Stimulated activated naive CD4-positive, alpha-beta T cell (primary cell): ENCODE measurements at places on chromosomes 13 and 19.

GRCh38 chr13:67855741-67856238 is 625.7 kb upstream of the PCDH9 start:
- DNase-seq = no peak

GRCh38 chr19:10269333-10270179 is 1.4 kb upstream of the ICAM1 start:
- peak; percentile 74 for DNase-seq

DNA sequence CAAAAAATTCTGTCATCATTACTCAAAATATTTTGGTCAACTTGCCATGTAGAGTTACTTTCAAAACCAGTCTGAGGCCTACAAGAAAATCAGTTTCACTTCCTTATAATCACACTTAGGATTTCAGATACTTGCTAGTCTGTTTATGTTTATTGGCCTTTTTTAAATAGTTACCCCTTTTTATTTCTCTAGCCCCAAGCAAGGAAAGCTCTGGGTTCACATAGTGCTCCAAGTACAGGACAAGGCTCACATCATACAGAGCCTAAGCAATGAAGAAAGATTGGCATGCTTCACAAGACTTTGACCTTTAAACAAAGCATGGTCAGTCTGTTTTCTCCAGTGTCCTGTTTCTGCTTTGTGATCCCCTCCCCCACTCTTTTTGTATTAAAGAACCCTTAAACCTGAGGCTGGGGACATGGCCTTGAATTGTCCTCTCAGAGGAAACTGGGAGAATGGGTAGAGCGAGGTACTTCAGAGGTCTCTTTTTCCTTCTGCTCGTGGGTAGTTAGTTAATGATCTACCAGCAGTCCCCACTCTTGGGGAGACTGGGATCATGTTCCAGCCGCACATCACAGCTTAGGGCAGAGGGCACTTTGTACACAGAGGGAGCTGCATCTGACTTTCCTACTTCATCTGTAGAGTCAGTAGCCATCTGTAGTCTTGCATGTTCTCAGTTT is 30.7 kb downstream of the CEACAM1 start:
- DNase-seq = no peak

- no peak for DNase-seq
Observed at GRCh38 chr13:110676595-110677587, 29.0 kb downstream of the CARS2 start.

DNA sequence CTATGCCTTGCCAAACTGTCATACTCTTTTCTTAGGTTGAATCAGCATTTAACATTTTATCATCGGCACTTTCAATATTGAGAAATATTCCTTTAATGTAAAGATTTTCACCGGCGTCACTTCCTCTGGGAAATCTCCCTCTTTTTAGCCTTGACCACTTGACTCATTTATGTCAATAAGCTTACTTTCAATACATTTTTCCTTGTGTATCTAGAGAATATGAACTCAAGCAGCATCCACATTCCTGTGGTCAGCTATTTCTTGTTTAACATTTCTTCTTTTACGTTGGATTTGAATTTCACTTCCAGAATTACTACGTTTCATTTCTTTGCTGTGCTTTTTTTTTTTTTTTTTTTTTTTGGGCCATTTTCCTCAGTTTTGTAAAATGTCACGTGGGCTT is 271.2 kb upstream of the HTR2A start:
- no peak for DNase-seq

DNA sequence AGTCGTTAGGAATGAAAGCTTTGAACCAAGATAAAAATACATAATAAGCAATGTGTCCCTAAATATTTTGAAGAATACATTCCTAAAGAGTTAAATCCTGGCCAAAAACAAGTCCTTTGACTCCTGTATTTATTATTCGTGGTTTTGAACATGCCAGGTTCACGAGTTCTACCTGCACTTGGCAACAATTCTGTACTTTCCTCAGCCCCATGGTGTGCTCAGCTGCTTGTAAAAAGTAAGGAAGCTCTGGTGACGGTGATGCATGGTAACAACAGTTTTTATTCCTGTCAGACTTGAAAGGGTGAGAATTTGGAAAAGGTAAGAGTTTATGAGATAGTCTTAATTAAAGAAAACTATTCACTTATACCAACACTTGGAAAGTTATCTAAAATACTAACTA is 95.0 kb upstream of the KLF12 start:
- DNase-seq = no peak

DNA sequence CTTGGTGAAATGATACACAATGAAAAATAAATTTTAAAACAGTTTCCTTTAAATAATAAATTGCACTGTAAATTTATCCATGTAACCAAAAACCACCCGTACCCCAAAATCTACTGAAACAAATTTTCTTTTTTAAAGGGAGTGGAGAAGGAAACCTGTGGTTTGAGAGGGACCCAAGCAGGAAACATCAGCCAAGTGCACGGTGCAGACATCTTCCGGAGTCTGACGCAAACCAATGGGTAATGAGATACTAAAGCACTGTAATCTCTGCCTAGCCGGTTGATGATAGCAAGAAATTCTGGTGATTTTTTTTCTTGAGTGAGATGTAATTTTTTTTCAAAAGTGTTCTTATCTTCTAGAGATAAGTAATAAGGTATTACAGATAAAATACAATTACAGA is 115.4 kb downstream of the ABCC4 start:
- peak; percentile 46 for DNase-seq

- DNase-seq = no peak
Observed at GRCh38 chr13:60727140-60727539, 330.1 kb downstream of the TDRD3 start.

- no peak for DNase-seq
Observed at GRCh38 chr13:85095418-85096272, 703.6 kb downstream of the SLITRK6 start.

DNA sequence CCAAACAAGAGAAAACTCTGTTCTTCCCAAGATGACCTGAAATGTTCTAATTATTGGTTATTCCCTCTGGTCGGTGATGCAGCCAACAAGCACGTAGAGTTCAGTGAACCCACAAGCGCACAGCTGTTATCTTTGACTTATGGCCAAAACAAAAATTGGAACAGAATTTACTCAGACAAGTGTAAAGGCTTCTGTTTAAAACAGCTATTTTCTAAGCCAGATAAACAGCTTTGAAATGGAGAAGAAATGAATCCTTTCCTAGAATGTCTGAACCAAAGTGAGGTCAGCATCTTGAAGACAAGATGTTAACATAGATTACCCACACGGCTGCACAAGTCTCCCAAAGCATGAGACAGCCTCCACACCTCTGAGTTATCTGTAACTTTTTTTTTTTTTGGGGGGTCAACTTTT is 669.2 kb downstream of the DIAPH3 start:
- DNase-seq = no peak

GRCh38 chr19:40700083-40700482 is 9.6 kb upstream of the NUMBL start:
- no peak for DNase-seq

DNA sequence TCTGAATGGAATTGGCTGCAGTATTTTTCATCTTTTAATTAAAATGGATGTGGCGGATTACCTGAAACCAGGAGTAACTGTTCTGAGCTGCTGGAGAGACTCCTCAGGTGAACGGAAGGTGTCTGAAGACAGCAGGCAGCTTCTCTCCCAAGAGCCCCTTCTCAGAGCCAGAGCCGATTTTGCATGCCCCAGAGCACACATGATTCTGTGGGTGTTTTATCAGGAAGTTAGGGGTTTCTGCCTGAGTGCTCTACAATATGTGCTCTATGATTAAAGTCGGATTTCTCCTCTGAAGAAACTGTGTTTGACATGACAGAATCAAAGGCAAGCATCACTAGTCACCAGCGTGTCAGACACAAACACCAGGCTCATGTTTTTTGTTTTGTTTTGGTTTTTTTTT is 60.7 kb upstream of the MCF2L start:
- no peak for DNase-seq

DNA sequence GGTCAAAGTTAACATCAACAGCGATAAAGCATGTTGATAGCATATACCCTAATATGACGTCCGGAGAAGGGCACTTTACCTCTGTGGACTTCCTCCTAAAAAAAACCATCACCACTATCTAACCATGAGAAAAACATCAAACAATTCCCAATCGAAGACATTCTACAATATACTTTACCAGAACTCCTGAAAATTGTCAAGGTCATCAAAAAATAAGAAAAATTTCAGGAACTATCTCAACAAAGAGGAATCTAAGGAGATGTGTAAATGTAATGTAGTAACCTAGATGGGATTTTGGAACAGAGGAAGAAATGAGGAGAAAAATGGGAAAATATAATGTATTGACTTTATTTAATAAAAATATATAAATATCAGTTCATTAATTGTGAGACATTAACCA is 1026.8 kb upstream of the MIR17HG start:
- no peak for DNase-seq

DNA sequence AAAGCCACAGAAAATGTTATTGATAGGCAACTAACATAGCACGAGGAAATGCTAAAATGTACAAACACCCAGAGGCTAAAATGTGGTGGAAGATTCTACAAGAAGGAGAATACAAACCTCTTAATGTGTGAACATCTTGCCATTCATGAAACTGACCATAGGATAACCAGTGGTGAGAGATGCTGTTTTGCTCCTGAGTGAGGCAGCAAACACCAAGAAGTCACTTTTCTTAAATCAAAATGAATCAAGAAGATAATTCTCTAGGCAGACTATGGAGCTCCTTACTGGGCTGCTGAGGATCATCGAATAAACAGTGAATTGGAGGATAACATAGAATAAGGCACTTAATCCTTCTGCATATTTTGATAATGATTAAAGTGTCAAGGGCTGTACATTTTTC is 375.4 kb upstream of the SLITRK6 start:
- no peak for DNase-seq

DNA sequence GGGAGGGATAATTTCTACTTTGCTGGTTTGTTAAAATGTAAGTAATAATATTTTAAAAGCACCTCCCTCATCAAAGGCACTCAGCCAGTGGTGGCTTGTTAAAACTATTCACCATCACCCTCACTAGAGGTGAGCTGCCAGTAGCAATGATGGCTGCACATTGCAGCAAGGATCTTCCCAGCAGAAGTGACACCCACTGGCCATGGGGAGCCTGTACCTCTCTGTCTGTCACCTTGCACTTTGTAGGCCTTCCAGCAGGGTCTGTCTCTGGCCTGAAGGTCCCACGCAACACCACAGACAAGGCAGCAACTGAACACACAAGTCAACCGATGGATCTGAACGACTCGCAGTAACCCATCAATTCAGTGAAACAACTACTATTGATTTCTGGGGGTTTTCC is 47.3 kb upstream of the C13orf42 start:
- DNase-seq = no peak

- no peak for DNase-seq
Observed at GRCh38 chr19:7109678-7110289, 40.3 kb downstream of the ZNF557 start.

- no peak for DNase-seq
Observed at GRCh38 chr13:113552786-113553434, 31.6 kb upstream of the TFDP1 start.

- DNase-seq = no peak
Observed at GRCh38 chr19:51460164-51460992, 2.1 kb upstream of the SIGLEC8 start.

GRCh38 chr13:75818179-75818967 is 182.2 kb downstream of the LMO7 start:
- DNase-seq = no peak

DNA sequence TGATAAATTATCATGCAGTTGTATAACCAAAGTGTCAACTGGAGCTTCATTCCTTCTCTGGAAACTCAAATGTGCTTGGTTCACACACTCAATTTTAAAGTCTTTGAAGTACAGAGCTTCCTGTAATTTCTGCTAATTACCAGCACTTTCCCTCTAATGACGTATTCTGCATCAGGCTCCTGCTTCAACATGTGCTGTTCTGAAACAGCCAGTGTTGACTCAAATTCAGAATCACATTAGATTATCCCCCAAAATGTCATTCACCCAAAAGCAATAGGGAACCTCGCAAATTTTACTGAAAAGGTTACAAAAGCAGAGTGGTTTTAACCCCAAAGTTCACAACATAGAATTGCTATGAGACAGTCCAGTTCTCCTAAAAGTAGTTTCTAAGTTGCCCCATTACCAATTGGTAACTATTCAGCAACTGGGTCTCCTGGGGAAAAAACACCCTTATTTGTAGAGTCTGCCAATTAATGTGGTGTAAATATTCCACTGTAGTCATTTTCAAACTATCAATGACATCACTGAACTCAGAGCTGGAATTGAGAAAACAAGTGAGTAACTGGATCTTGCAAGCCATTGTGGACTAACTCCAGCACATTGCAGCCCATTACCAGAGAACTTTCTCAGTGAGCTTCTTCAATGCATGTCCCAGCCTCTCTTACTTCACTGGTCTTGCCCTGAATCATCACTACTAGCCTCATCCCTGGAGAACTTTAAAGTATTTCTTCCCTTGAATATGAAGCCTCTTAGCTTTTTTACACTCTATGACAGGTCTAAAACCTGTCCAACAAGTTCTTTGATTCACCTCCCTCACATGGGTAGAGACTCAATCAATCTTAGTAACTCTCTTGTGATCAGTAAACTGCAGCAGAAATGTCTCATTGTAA is 955.4 kb downstream of the EFNB2 start:
- DNase-seq = no peak

- no peak for DNase-seq
Observed at GRCh38 chr13:46168341-46168740, 13.6 kb downstream of the LCP1 start.

- DNase-seq = peak; percentile 22
Observed at GRCh38 chr19:2047449-2048103, 3.5 kb downstream of the MKNK2 start.

GRCh38 chr13:41648314-41648935 is 191.1 kb downstream of the RGCC start:
- no peak for DNase-seq

- DNase-seq = no peak
Observed at GRCh38 chr13:37775871-37776270, 93.7 kb downstream of the TRPC4 start.

GRCh38 chr13:19239114-19239860 is 57.7 kb upstream of the TUBA3C start:
- DNase-seq = no peak

GRCh38 chr13:23321535-23322241 is 111.8 kb downstream of the SACS start:
- DNase-seq = no peak

- DNase-seq = no peak
Observed at GRCh38 chr19:53308339-53308811, 25.2 kb upstream of the ZNF845 start.

- no peak for DNase-seq
Observed at GRCh38 chr19:46147791-46148288, at the start of gene IGFL2. Gene IGFL2 (plus strand): TSS chr19:46148238. CDS start chr19:46148279, 41 bp downstream.

GRCh38 chr13:90443268-90443667 is 904.2 kb upstream of the MIR17HG start:
- DNase-seq = no peak

GRCh38 chr13:79194272-79194671 is 211.8 kb downstream of the RBM26 start:
- DNase-seq = no peak
